NCI-H1092 (cell line): ENCODE measurements at places on chromosomes 3 and 15.

DNA sequence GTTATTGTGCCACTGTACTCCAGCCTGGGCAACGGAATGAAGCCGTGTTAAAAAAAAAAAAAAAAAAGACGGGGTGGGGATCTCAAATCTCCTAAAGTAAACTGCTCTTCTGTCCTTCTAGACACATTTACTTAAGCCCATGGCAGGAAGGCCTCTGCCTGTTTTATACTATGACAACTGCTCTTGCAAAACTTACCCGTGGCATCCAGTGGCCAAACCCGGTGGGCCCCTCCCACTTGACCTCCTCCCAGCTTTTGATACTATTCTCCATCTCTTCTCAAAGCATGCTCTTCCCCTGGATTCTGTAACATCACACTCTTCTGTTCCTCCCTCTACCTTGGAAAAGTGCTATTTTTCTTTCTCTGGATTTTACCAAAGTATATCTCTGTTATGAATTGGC is 112.2 kb downstream of the RFTN1 start:
- no peak for DNase-seq

GRCh38 chr3:55755516-55756205 is 268.6 kb upstream of the WNT5A start:
- no peak for DNase-seq

GRCh38 chr3:120473896-120474675 is 23.3 kb upstream of the FSTL1 start:
- DNase-seq, result no peak

DNA sequence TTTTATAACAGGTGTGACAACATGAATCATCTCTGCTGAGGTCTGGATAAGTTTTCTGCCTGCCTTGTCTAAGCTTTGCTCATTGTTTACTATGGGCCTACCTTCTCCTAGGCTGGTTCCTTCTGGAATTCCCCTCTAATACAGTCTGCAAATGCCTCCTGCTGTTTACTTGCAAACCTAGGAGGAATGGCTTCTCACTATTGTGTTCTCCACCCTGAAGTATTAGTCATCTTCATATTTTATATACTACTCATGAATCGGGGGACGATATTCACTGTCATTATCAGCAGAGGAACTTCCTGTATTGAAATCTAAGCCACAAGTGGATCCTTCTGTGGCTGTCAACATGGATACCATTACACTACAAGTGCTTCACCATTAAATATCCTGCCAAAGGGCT is 154.8 kb downstream of the PLCL2 start:
- DNase-seq, result no peak
